ENCODE measurements at places on chromosomes 7 and 10.

DNA sequence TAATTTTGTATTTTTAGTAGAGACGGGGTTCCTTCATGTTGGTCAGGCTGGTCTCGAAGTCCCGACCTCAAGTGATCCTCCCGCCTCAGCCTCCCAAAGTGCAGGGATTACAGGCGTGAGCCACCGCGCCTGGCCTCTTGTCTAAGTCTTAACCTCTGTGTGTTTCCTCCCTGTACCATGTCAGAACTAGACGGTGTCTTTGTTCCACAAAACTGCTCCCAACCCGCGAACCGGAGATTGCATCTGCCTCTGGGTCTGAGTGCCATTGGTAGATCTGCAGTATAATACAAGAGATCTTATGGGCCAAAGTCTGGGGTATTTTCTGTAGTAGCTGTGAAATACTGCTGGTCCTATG is 1.3 kb upstream of the EEF1AKMT2 start:
- DNase-seq: no peak

DNA sequence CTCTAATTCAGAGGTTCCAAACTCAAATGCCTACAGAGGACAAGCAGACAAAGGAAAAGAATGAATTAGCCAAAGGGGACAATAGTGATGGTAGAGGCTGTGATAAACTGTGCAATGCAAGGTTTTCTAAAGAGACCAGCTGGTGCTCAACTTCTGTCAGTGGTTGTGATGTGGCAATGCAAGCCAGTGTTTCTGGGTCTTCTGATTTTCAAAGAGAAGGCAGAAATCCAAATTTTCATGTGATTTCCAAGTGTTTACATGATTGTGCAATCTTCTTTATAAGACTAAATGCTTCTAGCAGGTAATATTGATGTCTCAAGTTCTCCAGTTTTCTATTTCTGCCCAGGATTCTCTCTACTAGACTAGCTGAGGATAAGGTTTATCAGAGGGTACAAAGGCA is 135.9 kb downstream of the PCDH15 start:
- DNase-seq: no peak

- DNase-seq: no peak
Measured at GRCh38 chr10:132120200-132120599, 54.5 kb downstream of the JAKMIP3 start.

- DNase-seq: no peak
Measured at GRCh38 chr7:105805447-105806019, 70.9 kb downstream of the ATXN7L1 start.

Data from left kidney (tissue), 8 donors.